Effector memory CD8-positive, alpha-beta T cell (primary cell): ENCODE measurements at places on chromosomes 2 and 18.

DNA sequence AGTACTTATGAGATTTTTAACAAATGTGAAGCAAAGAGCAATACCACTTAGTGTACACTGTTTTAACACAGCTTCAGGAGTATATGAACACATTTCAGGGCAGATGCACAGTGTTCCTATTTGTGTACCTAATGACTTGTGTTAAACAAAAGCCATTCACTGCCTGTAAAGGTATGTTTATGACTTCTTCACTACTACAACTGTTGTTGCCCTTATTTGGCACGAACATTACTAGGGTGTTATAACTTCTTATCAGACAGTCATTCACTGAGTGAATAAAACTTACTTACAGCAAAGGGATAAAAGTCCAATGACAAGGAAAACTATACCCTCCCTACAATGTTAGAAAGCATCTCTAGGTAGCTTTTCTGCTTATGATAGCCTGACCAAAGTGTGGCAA is 85.4 kb upstream of the CAVIN2 start:
- no peaks in the 10 kb centered on the region for H3K4me1 ChIP-seq
- H3K27me3 ChIP-seq = peaks cover 28% of the 10 kb centered on the region
- H3K36me3 ChIP-seq = no peaks in the 10 kb centered on the region
- H3K27ac ChIP-seq = no peak overlapping the region
- H3K4me3 ChIP-seq = no peak overlapping the region

DNA sequence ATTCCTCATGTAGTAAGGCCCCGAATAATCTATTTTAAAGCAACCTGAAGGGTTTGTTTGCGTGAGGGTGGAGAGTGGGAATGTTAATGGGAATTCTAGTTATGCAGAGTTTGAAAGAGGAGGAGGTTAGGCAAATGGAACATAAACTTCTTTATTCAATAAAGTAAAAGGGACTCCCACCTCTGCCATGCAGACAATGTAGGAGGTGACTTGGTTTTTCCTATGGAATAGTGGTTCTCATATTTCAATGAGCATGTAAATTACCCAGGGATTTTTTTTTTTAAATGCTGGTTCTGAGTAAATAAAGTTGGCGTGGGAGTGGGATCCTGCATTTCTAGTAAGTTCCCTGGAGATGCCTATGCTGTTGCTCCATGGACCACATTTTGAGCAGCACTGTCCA is 367.9 kb downstream of the THSD7B start:
- no peak overlapping the region for H3K27ac ChIP-seq
- no peak overlapping the region for H3K4me3 ChIP-seq
- no peaks in the 10 kb centered on the region for H3K36me3 ChIP-seq
- H3K4me1 ChIP-seq = no peaks in the 10 kb centered on the region
- no peaks in the 10 kb centered on the region for H3K27me3 ChIP-seq

- H3K27ac ChIP-seq = no peak overlapping the region
- H3K4me3 ChIP-seq = no peak overlapping the region
- no peaks in the 10 kb centered on the region for H3K4me1 ChIP-seq
Measured at GRCh38 chr2:235230821-235231601, 262.8 kb upstream of the AGAP1 start.

DNA sequence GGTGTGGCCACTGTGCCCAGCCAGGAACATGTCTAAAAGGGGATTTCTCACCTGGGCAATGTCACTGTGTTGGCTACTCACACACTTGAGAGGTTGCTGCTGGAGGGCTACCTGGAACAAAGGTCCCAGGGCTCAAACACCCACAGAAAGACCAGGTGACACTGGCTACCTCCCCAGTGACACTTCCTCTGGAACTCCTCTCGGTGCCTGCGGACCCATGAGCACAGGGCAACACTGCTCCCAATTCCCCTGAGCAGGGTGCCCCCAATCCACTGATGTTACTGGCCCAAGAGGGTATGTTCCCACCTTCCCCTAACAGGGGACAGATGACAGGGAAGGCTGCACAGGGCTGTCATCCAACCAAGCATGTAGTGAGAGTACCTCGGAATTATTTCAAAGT is 5.8 kb downstream of the NPPC start:
- H3K4me1 ChIP-seq = peaks cover 4% of the 10 kb centered on the region
- H3K27ac ChIP-seq = no peak overlapping the region

- no peak for DNase-seq
- H3K27ac ChIP-seq = no peak overlapping the region
- H3K27me3 ChIP-seq = peaks cover 34% of the 10 kb centered on the region
- no peak overlapping the region for H3K4me3 ChIP-seq
- H3K36me3 ChIP-seq = no peaks in the 10 kb centered on the region
Measured at GRCh38 chr2:88959480-88960204, 268.2 kb downstream of the RPIA start.

DNA sequence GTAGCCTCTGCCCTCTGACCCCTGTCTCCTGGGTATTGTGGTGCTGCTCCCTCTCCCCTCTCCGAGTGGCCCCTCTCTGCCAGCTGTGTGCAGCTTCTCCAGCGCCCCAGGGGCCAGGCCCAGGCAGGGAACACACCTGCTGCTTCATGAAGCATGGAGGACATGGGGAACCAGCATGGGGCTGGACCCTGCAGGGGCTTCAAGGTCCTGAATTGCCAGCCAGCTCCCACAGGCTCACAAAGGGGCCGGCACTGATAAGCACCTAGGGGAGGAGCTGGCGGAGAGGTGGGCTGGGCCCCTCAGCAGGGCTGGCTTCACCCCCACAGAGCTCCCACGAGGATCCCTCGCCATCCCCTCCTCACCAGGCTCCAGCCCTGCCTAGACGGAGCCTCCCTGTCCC is 77.4 kb upstream of the GPC1 start:
- no peak overlapping the region for H3K4me3 ChIP-seq
- no peak overlapping the region for H3K27ac ChIP-seq
- DNase-seq = no peak
- H3K4me1 ChIP-seq = no peaks in the 10 kb centered on the region
- no peaks in the 10 kb centered on the region for H3K36me3 ChIP-seq

DNA sequence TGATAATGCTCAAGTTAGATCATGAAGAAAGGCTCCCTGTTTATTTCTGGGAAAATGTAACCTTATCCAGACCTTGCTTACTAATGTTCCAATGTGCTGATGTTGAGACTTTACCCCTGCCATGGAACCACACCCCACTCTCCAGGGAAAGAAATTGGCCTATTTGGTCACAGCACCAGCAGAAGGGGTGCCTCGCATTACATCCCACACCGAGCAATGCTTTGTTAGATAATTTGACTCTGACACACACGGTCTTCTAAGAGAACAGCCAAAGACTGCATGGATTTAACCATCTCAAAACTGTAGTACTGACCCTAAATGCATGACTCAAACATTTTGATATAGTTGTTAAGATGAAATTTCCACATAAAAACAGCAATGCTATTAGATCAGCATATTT is 152.1 kb upstream of the CCDC150 start:
- no peak for DNase-seq
- no peak overlapping the region for H3K4me3 ChIP-seq
- H3K4me1 ChIP-seq = no peaks in the 10 kb centered on the region
- peaks cover 34% of the 10 kb centered on the region for H3K27me3 ChIP-seq
- no peaks in the 10 kb centered on the region for H3K36me3 ChIP-seq
- H3K27ac ChIP-seq = no peak overlapping the region

GRCh38 chr18:66838340-66838987 is 234.6 kb upstream of the CDH19 start:
- H3K4me1 ChIP-seq = no peaks in the 10 kb centered on the region

- H3K36me3 ChIP-seq = no peaks in the 10 kb centered on the region
- no peak overlapping the region for H3K4me3 ChIP-seq
- peaks cover 2% of the 10 kb centered on the region for H3K4me1 ChIP-seq
- no peak overlapping the region for H3K27ac ChIP-seq
Measured at GRCh38 chr2:60317844-60318243, 235.6 kb downstream of the BCL11A start.

DNA sequence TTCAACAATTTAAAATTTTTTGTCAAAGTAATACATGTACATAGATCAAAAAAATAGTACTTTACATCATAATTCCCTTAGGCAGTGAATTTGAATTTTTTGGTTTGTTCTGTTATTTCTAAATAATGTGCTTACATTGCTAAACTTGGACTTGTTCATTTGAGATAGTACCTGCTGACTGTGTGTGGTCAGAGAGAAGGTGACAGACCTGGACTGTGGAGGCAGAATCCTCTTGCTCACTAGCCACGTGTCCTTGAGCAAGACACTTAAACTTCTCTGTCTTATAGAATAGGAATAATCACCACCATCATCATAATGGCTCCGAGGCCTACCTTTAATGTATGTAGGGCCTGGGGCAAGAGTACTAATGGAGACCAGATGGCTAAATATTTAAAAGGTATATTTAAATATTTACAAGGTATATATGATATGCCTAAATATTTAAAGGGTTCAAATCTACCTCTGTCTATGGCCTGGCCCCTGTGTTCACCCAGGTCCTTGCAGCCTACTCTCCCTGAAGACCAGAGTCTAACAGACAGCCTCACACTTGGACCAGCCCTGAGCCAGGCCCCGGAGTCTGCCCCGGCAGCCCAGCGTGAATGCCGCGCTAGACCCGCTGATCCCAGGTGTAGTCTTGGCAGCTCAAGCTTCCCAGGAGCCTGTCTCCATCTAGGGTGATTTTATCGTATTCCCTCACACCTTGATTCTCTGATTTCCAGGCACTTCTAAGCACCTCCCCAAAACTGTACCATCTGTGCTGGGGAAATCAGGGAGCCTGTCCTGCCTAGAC is 33.5 kb downstream of the ZNF532 start:
- H3K4me3 ChIP-seq = no peak overlapping the region
- H3K27me3 ChIP-seq = no peaks in the 10 kb centered on the region
- no peak overlapping the region for H3K27ac ChIP-seq
- DNase-seq = no peak
